ENCODE measurements at places on chromosomes 2 and 18.

DNA sequence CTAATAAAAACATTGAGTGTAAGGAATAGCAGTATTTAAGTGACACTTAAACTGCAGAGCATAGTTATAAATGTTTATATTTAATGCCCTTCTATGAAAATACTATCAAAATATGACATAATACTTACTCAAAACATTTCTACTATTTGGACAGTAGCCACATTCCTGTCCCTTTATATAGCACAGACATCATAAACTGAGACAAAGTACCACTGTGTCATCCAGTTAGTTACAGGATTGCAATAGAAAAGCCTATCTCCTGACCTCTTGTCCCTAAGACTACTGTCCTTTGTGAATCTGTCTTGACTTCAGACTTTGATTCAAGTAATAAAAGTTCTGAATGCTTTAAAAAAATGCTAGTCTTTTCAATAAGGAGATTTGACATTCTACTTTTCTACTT, 1528.5 kb upstream of the NXPH2 start:
- no peak for DNase-seq

DNA sequence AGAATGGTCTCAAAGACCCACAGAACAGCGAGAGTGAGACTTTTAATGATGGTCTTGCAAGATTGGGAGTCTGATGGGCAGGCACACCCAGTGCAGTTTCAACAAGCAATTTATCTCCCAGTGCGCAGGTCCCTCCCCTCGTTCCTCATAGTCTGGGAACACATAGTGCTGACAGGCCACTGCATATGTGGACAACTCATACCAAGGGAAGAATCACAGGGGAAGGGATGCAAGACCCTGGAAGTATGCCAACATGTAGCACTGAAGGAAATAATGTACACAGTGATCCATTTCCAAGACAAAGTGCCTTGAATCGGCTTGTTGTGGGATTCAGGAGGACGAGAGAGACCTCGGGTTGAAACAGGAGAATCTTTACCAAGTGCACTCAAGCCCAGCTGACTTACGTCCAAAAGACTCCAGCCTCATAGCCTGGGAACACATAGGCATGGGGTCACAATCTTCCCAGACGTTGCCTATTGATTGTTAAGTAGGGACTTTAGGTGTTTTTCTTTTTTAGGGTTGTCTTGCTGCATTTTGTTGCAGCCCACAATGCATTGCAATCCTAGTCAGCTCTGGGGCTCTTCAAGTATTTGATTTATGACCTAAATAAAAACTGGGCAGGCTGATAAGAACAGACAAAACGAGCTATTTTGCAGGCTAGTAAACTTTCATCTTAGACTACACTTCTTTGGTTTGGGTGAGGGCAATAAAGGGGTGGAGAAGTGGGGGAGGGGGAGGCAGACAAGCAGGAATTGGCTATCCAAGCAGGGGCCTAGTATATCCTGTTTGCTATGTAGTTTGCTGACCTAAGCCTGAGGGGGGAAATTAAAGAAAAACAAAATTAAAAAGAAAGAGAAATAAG, 24.7 kb upstream of the SERPINB5 start:
- no peak for DNase-seq

DNA sequence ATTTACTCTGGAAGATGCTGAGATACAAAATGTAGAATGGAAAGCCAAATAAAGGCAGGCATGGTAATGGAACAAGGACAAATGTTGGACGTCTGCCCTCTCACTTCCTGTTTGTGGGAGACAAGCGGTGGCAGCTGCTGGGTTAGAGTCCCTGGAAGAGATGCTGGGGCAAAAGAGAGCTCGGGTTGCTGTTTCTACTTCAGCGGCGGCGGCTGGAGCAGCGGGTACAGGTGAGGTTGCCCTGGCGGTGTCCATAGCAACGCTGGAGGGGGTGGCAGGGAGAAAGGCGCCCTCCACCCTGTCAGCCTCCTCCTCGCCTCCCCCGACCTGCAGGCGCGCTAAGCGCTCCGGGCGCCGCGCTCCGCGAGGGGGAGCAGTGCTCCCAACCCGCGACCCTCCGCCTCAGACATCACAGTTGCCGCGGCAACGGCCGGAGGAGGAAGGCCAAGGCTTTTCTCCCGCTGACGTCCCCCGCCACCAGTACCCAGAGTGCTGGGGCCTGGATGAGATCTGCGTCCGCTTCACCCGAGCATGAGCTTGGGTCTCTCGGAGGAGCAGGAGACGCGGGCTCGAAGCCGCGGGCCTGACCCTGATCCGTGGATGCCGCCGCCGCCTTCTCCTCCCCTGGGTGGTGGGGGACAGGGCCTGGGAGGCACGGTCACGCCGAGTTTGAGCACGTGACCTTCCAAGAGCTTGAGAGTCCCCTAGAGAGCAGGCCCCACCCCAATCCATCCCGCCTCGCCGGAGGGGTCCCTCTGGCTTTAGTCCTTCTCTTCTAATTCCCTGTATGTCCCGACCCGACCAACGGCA, 65.6 kb downstream of the NOL4 start:
- DNase-seq: no peak

GRCh38 chr2:159592441-159592840, 23.9 kb downstream of the BAZ2B start:
- no peak for DNase-seq

DNA sequence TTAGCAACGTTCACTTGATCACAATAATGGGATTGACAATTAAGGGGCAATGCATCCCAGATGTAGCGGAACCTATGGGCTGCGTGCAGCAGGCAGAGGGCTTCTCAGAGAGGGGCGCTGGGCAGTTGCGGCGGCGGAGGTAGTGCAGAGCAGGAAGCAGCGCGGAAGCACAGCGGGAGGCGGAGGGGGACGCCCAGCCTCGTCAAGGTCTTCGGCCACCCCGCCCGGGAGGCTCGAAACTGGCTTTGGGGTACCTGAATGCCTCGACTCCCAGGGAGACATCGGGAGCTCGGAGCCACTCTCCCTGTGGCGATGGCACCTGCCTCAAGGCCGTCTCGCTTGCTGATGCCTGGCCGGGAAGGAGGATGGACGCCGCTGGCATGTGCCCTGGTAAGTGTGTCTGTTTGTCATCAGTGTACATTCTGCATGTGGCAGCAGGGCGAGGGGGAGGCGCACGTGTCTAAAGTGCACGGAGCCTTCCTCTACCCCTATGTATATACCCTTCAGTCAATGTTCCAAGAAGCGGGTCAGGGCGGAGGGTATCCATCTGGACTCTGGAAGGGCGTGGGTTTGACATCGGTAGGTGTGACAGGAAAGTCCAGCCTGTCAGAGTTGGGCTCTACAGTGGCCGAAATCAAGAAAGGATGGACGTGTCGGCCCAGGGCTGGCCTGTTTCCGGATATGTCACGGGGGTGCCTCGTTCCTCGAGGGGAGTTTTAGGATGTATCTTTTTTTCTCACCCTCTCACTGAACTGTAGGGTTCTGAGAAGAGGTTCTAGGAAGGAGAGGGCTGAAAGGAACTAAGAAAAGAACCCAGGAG, 7.5 kb upstream of the SP9 start:
- DNase-seq: no peak

- no peak for DNase-seq
These were observed 205.1 kb downstream of the MEMO1 start for GRCh38 chr2:31805688-31806087.

DNA sequence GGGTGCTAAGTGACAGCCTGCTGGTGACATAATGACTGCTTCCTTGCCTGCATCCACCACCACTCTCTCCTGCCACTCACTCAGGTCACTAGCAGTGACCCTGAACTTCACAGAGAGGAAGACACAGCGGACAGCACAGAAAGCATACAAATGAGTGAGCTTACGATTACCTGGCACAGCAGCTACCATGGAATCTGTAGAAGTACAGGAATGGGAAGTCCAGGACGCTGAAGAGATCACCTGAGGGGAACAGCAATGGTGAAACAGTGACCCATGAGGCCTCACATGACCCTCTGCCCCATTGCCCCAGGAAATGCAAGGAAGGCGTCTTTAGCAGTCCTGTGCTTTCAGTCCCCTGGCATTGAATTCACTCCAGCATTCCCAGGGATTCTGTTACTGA, 96.7 kb upstream of the RIOK3 start:
- DNase-seq: no peak

GRCh38 chr2:187554011-187554703, at the start of gene TFPI:
Gene TFPI (minus strand): TSS chr2:187554435. CDS start chr2:187503768, 50,667 bp downstream.
- DNase-seq: no peak

- no peak for DNase-seq
These were observed 60.6 kb downstream of the ITGA4 start for GRCh38 chr2:181517685-181518301.
